ENCODE measurements at places on chromosomes 11 and 22. TPM values are rescaled to one million over a fixed set of nuclear protein-coding genes. Genes with fewer than 3 reads are reported as not detected.

DNA sequence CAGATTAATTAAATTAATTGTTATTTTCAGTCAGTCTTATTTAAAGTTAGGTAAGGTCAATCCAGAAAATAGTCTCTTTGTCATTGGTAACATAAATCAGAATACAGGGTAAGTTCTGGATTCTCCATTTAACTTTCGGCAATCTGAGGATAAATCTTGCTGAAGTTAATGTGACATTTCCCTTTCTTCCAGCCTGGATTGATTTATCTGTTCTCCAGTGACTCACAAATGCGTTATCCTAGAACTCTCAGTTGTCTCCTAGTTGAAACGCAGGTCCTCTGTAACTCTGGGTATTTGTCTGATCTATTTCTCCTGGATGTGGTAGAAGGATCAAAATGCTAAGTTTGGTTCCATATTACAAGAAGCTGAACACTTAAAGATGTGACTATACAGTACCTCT is 21.0 kb downstream of the OR51E1 start:
- DNase-seq = no peak

- DNase-seq = no peak
Observed at GRCh38 chr11:665062-665703, 28.1 kb downstream of the DRD4 start.

- DNase-seq = no peak
Observed at GRCh38 chr11:130622141-130622542, 173.7 kb downstream of the ADAMTS15 start.

DNA sequence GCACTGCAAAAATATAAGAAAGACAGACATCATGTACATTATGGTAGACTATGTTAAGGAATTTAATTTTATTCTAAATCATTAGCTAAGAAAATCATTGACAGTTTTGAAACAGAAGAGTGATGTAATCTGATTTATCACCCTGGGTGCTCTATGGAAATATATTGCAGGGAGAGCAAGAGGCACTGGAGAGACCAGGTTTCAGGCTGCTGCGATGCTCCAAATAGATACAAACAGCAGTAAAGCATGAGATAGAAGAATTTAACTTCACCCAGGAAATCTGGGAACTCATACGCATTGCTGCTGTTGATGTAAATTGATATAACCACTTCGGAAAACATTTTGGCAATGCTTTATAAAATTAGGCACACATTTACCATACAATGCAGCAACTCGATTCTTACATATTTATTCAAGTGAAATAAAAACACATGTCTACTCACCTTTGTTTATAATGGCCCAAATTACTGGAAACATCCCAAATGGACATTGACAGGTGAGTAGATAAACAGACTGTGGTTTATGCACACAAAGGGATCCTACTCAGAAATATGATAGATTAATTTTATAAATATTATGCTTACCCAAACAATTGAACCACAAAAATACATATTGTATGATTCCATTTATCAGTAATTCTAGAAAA is 535.1 kb upstream of the CHORDC1 start:
- DNase-seq = no peak

GRCh38 chr11:101211407-101211975 is 81.9 kb upstream of the PGR start:
- no peak for DNase-seq

Gene SBF1
- 53.7 TPM for total RNA-seq

Gene DDT
- 116 TPM for total RNA-seq

Gene UCP3
- total RNA-seq = 0.10 TPM

Gene SLC36A4
- total RNA-seq = 13.1 TPM

Gene HBE1
- total RNA-seq = not detected

All from glomerular endothelial cell (primary cell).